Activated naive CD4-positive, alpha-beta T cell treated with anti-CD3 and anti-CD28 coated beads for 36 hours (primary cell): ENCODE measurements at places on chromosomes 12 and 14. TPM values are rescaled to one million over a fixed set of nuclear protein-coding genes. Genes with fewer than 3 reads are reported as not detected.

GRCh38 chr14:74945852-74946658, 9.3 kb downstream of the PGF start:
- DNase-seq, result peak; percentile 87
- no peaks in the 10 kb centered on the region for H3K36me3 ChIP-seq
- peaks cover 26% of the 10 kb centered on the region for H3K4me1 ChIP-seq
- peak overlapping the region; percentile 62 for H3K27ac ChIP-seq
- H3K27me3 ChIP-seq, result peaks cover under 1% of the 10 kb centered on the region

GRCh38 chr14:102951799-102952198, 29.3 kb downstream of the AMN start:
- no peak for DNase-seq
- H3K27ac ChIP-seq, result no peak overlapping the region
- no peak overlapping the region for H3K4me3 ChIP-seq
- H3K4me1 ChIP-seq, result peaks cover 24% of the 10 kb centered on the region
- H3K27me3 ChIP-seq, result no peaks in the 10 kb centered on the region

OVCH1 gene
- not detected for total RNA-seq

GRCh38 chr12:105983622-105984320, 155.0 kb downstream of the NUAK1 start:
- H3K36me3 ChIP-seq, result no peaks in the 10 kb centered on the region
- no peak overlapping the region for H3K4me3 ChIP-seq
- no peak for DNase-seq
- H3K27ac ChIP-seq, result no peak overlapping the region
- no peaks in the 10 kb centered on the region for H3K27me3 ChIP-seq
- H3K4me1 ChIP-seq, result no peaks in the 10 kb centered on the region

GRCh38 chr14:37198273-37198598, 499 bp downstream of the MIPOL1 start:
- peak overlapping the region; percentile 67 for H3K4me3 ChIP-seq
- peaks cover 11% of the 10 kb centered on the region for H3K4me1 ChIP-seq
- H3K27ac ChIP-seq, result no peak overlapping the region

GRCh38 chr12:88175544-88175943, 33.4 kb downstream of the TMTC3 start:
- H3K27me3 ChIP-seq, result no peaks in the 10 kb centered on the region
- H3K36me3 ChIP-seq, result peaks cover 60% of the 10 kb centered on the region
- DNase-seq, result no peak
- no peak overlapping the region for H3K4me3 ChIP-seq

DNA sequence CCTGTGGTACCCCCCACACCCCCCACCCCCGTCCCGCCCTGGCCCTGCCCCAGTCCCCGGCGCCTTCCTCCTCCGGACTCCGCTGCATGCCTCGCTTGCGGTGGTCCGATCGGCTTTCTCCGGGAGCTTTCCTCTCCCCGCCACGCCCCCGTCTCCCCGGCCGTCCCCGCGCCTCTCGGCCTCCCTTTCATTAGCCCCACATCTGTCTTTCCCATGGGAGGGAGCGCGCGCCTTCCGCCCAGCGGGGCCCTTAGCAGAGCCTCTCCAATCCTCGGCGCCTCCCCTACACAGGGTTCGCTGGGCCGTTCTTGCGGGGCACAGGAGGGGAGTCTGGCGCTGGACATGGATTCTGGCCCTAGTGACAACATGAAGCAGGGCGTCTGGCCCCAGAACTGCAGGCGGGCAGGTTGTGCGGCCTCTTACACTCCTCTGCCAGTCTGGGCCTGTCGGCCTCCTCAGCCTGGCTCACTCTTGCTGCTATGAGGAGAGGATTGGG, 1.5 kb upstream of the EFS start:
- H3K36me3 ChIP-seq, result no peaks in the 10 kb centered on the region
- peaks cover 26% of the 10 kb centered on the region for H3K27me3 ChIP-seq
- no peak overlapping the region for H3K4me3 ChIP-seq

ACSM4 gene
- not detected for total RNA-seq

DNA sequence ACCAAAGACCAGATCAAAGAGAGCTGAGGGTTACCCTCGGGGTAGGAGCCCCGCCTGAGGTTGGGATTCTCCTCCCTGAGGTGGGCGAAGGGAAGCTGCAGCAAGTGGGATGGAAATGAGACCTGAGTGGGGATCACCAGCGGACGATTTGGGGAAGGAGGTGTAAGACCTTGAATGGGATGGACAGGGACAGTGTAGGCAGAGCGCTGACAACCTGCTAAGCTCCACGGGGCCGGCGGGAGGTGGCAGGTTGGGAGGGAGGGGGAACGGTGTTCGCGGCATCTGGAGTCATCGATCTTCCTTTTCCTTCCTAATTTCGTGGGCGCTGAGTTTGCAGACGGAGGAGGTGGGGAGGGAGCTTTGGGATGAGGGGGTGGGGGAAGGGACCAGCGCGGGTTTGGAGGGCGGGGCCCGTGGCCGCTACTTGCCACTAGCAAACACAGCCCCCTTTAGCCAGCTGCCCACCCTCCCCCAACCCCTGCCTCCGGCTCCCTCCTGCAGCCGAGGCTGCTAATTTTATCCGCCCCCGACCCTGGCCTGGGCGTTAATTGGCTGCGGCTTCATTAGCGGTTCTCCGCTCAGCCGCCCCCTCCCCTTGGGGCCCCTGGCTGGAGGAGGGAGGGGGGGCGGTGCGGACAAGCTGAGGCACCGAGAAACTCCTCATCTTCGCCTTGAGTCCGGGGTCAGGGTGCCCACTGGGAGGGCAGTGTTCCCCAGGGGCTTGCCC, 2.8 kb upstream of the SHMT2 start:
- H3K36me3 ChIP-seq, result peaks cover 23% of the 10 kb centered on the region
- no peak overlapping the region for H3K27ac ChIP-seq
- peaks cover 48% of the 10 kb centered on the region for H3K4me1 ChIP-seq

DNA sequence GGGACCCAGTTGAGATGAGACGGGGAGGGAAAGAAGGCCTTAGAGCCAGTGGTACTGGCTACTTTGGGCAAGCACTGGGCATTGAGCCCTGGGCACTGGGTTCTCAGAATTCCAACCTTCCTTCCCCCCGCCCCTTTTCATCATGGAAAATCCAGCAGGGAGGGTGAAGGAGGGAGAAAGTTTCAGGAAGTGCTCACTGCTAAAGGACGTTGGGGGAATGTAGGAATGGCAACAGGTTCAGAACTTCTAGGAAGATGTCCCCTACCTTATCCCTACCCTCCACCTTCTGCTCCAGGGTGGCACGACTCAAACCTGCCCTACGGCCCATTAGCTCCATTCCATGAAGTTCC, 4.2 kb upstream of the TNS2 start:
- DNase-seq, result no peak
- peaks cover 26% of the 10 kb centered on the region for H3K4me1 ChIP-seq
- H3K27me3 ChIP-seq, result peaks cover 4% of the 10 kb centered on the region
- H3K4me3 ChIP-seq, result peak overlapping the region; percentile 83
- H3K36me3 ChIP-seq, result peaks cover 3% of the 10 kb centered on the region

RNF10 gene
- total RNA-seq, result 159 TPM

DLGAP5 gene
- 117 TPM for total RNA-seq

- H3K27me3 ChIP-seq, result no peaks in the 10 kb centered on the region
- no peak overlapping the region for H3K4me3 ChIP-seq
- H3K27ac ChIP-seq, result no peak overlapping the region
- no peaks in the 10 kb centered on the region for H3K4me1 ChIP-seq
- no peaks in the 10 kb centered on the region for H3K36me3 ChIP-seq
- DNase-seq, result no peak
These were observed 35.3 kb upstream of the STRAP start for GRCh38 chr12:15846887-15847286.

MARS1 gene
- total RNA-seq, result 489 TPM

HOXC10 gene
- not detected for total RNA-seq

DNA sequence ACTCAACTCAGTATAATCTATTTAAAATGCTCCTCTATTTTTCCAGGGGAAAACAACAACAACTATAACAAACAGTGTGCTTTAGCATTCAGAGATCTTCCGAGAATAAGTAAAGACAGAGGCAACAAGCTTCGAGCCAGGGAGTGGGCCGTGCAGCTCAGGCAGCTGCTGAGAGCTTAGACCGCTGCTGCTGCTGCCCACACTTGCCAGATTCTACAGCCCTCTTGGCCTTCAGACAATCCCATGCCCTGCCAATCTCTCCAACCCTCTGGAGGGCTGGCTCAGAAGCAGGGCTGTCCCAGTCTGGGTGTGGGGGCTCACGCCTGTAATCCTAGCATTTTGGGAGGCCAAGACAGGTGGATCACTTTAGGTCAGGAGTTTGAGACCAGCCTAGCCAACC, 23.4 kb upstream of the ELK3 start:
- H3K27ac ChIP-seq, result no peak overlapping the region
- H3K27me3 ChIP-seq, result no peaks in the 10 kb centered on the region
- no peak overlapping the region for H3K4me3 ChIP-seq
- no peak for DNase-seq
- no peaks in the 10 kb centered on the region for H3K36me3 ChIP-seq

- no peaks in the 10 kb centered on the region for H3K27me3 ChIP-seq
- peaks cover 13% of the 10 kb centered on the region for H3K36me3 ChIP-seq
- no peak for DNase-seq
- peak overlapping the region; percentile 6 for H3K27ac ChIP-seq
- H3K4me3 ChIP-seq, result no peak overlapping the region
These were observed 11.7 kb downstream of the ITGA5 start for GRCh38 chr12:54407183-54407905.

- H3K4me3 ChIP-seq, result no peak overlapping the region
- H3K36me3 ChIP-seq, result peaks cover 3% of the 10 kb centered on the region
- peaks cover 60% of the 10 kb centered on the region for H3K4me1 ChIP-seq
- H3K27me3 ChIP-seq, result no peaks in the 10 kb centered on the region
These were observed 183.5 kb upstream of the C14orf180 start for GRCh38 chr14:104395941-104396681.

- peaks cover 5% of the 10 kb centered on the region for H3K36me3 ChIP-seq
- peak; percentile 7 for DNase-seq
- peaks cover 51% of the 10 kb centered on the region for H3K27me3 ChIP-seq
- H3K4me3 ChIP-seq, result peak overlapping the region; percentile 79
These were observed 505 bp upstream of the DENND5B start for GRCh38 chr12:31591380-31591901.

GRCh38 chr12:130120012-130120805, 42.1 kb upstream of the FZD10 start:
- no peaks in the 10 kb centered on the region for H3K4me1 ChIP-seq
- H3K27ac ChIP-seq, result no peak overlapping the region
- no peaks in the 10 kb centered on the region for H3K36me3 ChIP-seq
- peaks cover 9% of the 10 kb centered on the region for H3K27me3 ChIP-seq
- no peak overlapping the region for H3K4me3 ChIP-seq

- DNase-seq, result peak; percentile 78
- no peaks in the 10 kb centered on the region for H3K27me3 ChIP-seq
- H3K4me3 ChIP-seq, result peak overlapping the region; percentile 91
- peaks cover 2% of the 10 kb centered on the region for H3K36me3 ChIP-seq
These were observed 15.4 kb upstream of the CARMIL3 start for GRCh38 chr14:24036169-24036962.

- no peak overlapping the region for H3K27ac ChIP-seq
- no peak for DNase-seq
- no peaks in the 10 kb centered on the region for H3K27me3 ChIP-seq
- H3K4me1 ChIP-seq, result peaks cover 36% of the 10 kb centered on the region
- H3K36me3 ChIP-seq, result peaks cover 8% of the 10 kb centered on the region
- H3K4me3 ChIP-seq, result no peak overlapping the region
These were observed 42.0 kb downstream of the NCOR2 start for GRCh38 chr12:124525455-124525854.

C12orf50 gene
- 0.07 TPM for total RNA-seq

- DNase-seq, result no peak
- H3K27me3 ChIP-seq, result no peaks in the 10 kb centered on the region
- H3K27ac ChIP-seq, result no peak overlapping the region
These were observed 100.7 kb downstream of the ITPR2 start for GRCh38 chr12:26732005-26732908.

GRCh38 chr12:109767991-109768900, 54.6 kb downstream of the FAM222A start:
- DNase-seq, result peak; percentile 3
- H3K27me3 ChIP-seq, result no peaks in the 10 kb centered on the region
- H3K36me3 ChIP-seq, result no peaks in the 10 kb centered on the region

DNA sequence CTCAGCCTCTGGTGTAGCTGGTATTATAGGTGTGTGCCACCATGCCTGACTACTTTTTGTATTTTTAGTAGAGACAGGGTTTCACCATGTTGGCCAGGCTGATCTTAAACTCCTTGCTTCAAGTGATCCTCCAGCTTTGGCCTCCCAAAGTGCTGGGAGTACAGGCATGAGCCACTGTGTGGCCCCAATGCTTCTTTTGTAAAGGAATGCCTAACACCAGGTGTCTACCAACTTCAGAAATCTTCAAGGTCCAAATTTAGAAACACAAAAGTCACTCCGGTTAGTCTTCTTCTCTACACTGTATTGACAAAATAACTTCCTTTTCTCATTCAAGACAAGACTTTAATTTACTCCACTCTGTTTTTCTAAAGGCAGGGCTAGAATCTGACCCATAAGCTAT, 188.7 kb downstream of the PRKD1 start:
- no peak overlapping the region for H3K4me3 ChIP-seq
- no peaks in the 10 kb centered on the region for H3K4me1 ChIP-seq

BEST3 gene
- not detected for total RNA-seq

GRCh38 chr14:60815371-60815770, 80.8 kb downstream of the MNAT1 start:
- no peaks in the 10 kb centered on the region for H3K27me3 ChIP-seq
- H3K4me1 ChIP-seq, result no peaks in the 10 kb centered on the region
- no peak overlapping the region for H3K4me3 ChIP-seq
- no peak for DNase-seq

- DNase-seq, result no peak
- no peak overlapping the region for H3K4me3 ChIP-seq
- H3K4me1 ChIP-seq, result no peaks in the 10 kb centered on the region
- H3K27ac ChIP-seq, result peak overlapping the region; percentile 30
These were observed 16.5 kb downstream of the TMEM120B start for GRCh38 chr12:121729021-121729420.

GRCh38 chr12:61412201-61412600, 848.0 kb upstream of the USP15 start:
- H3K27ac ChIP-seq, result no peak overlapping the region
- DNase-seq, result no peak
- H3K4me3 ChIP-seq, result no peak overlapping the region
- no peaks in the 10 kb centered on the region for H3K36me3 ChIP-seq

DNA sequence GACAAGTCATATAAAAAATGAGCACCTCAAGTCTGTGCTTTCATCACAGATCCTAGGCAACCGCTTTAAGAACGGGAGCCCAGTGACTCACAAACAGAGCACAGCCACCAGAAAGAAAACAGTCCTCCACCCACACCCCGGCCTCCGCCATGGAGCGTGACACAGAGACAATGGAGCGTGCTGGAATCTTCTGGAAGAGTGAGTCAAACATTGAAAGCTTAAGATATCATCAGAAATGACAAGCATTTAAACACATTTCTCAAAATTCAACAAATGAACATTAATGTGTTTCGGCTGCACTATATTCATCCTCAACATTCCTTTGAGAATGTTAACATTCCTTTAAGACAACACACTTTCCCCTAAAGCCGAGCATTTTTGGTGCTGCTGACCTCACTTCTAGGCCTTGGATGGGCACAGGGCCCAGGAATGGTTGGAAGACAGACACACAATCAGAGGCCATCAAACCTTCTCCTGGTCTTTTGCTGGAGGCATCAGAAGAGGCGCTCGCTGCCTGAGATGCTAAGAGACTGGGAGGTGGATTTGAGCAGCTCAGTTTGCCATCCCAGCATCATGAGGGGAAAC, 23.6 kb upstream of the TMEM132D start:
- H3K4me1 ChIP-seq, result no peaks in the 10 kb centered on the region
- H3K27ac ChIP-seq, result no peak overlapping the region
- H3K36me3 ChIP-seq, result peaks cover 1% of the 10 kb centered on the region
- DNase-seq, result no peak
- peaks cover 6% of the 10 kb centered on the region for H3K27me3 ChIP-seq
- H3K4me3 ChIP-seq, result no peak overlapping the region

MYBPC1 gene
- total RNA-seq, result not detected
